ENCODE measurements at places on chromosomes 16 and 17.
A peak's percentile ranks its signal among the peaks of the same experiment; 100 is the strongest.

DNA sequence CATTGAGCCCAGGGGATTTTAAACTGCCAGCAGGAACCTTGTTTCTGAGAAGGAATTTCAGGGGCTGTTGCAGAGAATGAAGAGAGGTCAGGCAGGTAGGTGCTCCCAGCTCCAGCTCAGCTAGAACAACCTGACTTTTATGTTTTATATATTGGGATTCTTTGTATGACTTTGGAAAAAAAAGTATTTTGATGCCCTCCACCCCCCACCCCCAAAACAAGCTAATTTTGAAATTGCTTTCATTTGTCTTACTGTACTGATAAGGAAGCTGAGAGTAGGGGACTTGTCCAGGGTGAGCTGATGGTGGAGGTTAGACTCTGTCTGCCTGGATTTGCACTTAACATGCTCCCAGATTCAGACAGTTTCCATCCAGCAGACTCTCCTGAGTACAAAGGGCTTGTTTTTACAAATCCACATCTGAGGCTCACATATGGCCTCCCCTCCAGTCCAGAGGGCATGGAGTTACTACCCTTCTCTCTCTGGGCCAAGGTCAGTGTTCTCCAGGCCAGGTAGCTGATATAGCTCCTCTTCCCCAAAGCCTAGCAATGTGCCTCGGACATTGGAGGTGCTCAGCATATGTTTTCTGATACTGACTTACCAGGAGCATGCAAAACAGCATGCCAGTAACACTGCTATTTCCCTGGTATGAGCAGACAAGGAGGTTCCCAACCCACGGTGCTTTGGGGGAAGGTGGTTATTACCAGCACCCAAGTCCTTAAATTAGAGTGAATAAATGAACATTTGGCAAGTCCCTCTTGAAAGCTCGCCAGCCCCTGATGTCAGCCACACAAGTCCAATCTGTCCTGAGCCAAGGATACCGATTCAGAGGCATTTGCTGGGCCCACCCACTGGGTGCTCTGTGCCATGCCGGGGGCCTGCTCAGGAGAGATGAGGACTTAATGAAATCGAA, 11.3 kb downstream of the STX1B start:
- no peak for DNase-seq

- DNase-seq, result no peak
Observed at GRCh38 chr16:25419681-25420080, 162.0 kb upstream of the ZKSCAN2 start.

DNA sequence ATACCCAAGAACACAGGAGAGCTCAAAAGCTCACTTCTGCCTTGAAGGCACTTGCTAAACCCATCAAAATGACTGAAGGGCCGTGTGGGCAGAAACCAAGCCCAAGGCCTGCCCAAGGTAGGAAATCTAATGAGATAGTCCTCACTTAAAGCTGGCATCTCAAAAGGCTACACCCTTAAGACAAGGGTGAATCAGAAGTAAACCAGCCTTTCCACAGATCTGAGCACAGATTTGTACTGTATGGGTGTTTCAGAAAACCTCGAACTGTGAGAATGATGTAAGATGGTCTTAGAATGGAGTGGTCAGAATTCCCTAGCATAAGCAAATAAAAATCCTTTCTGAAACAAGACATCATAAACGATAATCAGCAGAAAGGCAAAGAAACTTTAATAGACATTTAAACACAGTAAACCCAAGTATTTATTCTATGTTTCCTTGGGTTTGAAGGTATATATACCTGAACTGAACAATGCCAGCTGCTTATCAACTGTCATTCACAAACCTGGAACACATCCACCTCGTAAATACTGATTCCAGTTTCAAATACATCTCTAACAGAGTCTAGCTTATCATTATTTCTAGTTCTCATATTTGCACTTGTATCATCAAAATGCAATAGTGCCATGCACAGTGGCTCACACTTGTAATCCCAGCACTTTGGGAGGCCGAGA, 37.8 kb downstream of the GLG1 start:
- DNase-seq, result no peak

GRCh38 chr17:40873255-40873654, 6.2 kb upstream of the KRT12 start:
- DNase-seq, result no peak

DNA sequence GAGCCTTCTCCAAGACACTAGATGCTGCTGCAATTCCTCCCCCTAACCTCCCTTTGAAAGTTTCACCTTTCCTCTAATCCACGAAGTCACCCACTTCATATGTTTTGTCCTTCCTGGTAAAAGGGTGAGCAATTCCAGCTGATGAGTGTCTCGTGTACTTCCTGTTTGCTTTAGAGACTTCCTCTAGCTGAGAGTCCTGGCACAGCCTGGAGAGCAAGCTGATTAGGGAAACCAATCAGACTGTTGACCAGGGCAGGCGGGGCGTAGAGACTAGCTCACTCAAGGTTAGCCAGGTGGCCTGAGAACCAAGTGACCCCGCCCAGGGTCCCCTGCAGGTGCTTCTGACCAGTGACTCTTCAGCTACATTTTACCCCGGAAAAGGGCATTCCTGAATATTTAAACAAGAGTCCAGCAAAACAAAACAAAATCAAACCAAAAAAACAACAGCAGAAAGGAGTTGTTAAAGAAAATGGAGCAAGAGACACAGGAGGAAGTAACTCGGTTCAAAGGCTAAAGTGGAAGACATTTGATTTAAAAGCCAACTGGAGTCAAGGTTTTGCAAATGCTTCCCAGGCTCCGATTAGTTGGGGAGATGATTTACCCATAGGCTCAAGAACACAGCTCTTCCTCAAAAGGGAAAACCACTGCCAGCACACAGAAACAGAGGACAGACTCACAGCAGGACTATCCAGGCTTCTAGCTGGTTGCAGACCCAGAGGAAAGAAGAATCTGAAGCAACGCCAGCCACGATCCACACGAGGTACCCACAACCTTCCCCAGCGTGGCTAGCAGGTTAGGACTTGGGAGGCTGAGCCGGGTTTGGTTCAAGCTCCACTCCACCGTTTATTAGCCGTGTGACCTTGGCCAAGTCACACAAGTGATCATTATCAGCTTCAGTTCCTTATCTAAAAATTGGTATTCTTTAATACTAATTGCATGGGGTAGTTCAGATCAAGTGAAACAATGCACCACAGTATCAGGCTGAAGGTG, 13.4 kb downstream of the HSPB9 start:
- no peak for DNase-seq

GRCh38 chr17:18990331-18990730, 14.2 kb downstream of the FAM83G start:
- peak; percentile 45 for DNase-seq

All from NCI-H82 (cell line).